ENCODE measurements at places on chromosomes 4 and X.

DNA sequence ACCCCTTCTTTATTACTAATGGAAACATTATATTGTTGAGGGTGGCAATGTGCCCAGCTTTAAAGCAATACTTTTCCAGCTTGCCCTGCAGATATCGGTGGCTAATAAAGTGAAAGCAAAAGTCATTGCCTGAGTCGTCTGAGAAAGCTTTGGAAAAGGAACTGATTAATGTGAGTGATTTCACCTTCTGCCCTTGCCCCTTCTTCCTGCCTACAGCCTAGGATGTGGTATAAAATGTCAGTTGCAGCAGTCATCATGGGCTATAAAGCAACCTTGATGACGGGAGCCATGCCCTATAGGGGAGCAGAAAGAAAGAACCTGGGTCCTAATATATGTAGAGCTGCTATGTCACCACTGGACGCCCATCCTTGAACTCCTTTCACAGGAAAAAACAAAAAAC, 132.4 kb upstream of the USP9X start:
- DNase-seq = no peak

DNA sequence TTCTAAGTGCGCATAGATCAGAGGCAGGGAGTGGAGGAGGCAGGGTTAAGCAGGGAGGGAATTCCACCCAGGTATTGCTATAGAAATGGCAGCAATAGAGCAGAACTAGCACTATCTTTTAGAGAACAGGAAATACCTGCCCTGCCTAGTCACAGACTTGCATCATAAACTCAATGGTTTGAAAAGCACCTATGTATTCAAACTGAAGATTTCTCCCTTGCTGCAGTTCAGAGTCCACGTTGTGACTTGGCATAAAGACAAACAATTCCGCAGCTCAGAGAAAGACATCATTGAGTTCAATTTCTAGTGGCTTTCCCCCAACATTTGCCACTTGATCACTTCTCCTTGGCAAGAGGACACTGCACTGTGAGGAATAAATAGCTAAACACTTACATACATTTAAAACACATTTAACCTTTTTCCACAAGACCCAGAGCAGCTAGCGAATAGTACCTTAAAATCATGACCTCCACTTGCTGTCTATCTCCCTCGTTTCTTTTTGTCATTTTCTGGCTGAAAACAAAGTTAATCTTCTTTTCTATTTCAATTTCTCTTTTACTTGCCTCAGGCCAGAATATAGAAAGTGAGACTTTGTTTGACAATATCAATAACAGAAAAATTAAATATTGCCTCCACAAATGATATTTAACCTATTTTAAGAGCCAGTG, 42.4 kb downstream of the SLC7A11 start:
- DNase-seq = no peak

- DNase-seq = no peak
These were observed 1.3 kb downstream of the LDB2 start for GRCh38 chr4:16896881-16897750.

GRCh38 chr4:145341381-145341780, 140.3 kb upstream of the SMAD1 start:
- no peak for DNase-seq

DNA sequence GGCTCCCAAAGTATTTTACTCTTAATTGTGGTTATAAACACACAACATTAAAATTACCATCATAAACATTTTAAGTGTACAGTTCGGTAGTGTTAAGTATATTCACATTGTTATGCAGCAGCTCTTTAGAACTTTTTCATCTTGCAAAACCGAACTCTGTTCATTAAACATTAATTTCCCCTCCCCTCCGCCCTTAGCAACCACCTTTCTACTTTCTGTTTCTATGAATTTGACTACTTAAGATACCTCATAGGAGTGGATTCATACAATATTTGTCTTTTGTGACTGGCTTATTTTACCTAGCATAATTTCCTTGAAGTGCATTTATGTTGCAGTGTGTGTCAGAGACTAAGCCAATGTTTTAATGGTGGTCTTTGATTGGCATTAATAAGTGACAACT, 32.6 kb downstream of the IL13RA1 start:
- DNase-seq = no peak

- DNase-seq = no peak
These were observed 27.9 kb downstream of the TSC22D3 start for GRCh38 chrX:107747596-107748161.

- DNase-seq = no peak
These were observed 150.5 kb downstream of the ARSF start for GRCh38 chrX:3191796-3192195.

GRCh38 chrX:132226169-132226568, 6.9 kb upstream of the RAP2C start:
- DNase-seq = peak; percentile 11
